Upper lobe of left lung (tissue), 6 donors: ENCODE measurements at places on chromosomes 2 and 18.
A peak's percentile ranks its signal among the peaks of the same experiment; 100 is the strongest.

- DNase-seq, result no peak
Observed at GRCh38 chr2:109123586-109124201, 5.3 kb upstream of the SH3RF3 start.

- DNase-seq, result no peak
Observed at GRCh38 chr2:2142345-2142744, 188.7 kb downstream of the MYT1L start.

GRCh38 chr2:39525636-39526412, 88.7 kb upstream of the MAP4K3 start:
- DNase-seq, result no peak

DNA sequence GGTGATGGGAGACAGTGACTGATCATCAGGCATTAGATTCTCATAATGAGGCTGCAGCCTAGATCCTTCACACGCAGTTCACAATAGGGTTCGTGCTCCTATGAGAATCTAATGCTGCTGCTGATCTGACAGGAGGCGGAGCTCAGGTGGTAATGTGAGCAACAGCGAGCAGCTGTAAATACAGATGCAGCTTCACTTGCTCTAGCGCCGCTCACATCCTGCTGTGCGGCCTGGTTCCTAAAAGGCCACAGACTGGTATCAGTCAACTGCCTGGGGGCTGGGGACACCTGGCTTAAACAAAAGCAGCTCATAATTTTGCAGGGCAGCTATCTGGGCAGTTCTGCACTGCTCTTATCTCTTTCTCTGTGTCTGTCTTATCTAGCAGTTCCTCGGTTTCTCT, 20.4 kb upstream of the CD226 start:
- no peak for DNase-seq

DNA sequence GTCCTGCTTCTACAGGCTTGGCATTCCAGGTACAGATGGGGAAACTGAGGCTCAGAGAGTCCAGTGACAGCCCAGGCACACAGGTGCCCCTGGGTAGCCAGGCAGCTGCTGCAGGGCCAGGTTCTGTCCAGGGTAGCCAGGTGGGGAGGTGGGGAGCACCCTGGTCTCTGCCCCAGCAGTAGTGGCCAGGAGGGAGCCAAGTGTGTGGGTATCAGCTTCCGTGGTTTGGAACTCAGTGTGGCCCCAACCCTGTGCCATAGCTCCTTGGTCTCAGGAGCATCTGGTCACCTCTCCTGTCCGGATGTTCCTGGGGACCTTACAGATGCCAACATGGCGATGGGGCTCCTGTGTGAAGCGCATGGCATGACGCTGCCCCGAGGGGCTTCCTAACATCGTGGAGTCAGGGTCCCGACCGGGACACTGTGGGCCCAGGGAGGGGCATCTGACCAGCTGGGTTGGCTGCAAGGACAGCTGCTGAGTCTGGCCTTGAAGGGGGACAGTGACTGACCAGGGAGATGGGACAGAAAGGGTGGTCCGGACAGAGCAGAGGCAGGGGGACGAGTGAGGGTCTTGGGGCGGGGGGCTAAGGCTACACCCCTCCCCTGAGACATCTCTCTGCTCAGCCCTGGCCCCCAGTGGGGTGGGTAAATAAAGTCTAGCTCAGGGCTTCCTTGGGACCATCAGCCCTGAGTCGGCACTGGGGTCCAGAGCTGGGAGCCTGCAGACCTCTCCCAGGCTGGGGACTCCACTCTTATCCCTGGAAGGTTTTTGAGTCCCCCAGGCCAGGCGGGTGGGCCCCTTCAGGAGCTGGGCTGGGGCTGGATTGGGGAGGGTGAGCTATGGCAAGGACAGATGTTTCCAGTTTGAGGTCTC, 76.0 kb upstream of the SMAD7 start:
- no peak for DNase-seq

- DNase-seq, result peak; percentile 37
Observed at GRCh38 chr2:68185541-68186164, 28.0 kb downstream of the PNO1 start.

DNA sequence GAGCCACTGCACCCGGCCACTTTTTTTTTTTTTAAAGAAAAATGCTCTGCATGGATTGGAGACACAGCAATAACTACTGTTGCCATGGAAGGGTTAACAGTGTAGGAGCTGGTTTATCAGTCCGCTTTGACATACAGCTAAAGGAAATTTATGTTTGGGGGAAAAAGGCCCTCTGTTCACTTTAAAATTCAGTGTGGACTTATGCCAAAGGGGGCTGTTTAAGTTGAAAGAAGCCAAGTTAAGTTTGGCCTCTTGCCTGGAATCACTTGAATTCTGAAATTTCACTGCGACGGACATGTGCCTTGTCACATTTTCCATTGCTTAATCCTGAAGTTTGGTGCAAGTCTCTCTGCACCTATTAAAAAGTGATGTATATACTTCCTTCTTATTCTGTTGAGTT, 3.1 kb downstream of the KCNE4 start:
- DNase-seq, result no peak

GRCh38 chr18:2138552-2138951, 432.8 kb downstream of the METTL4 start:
- DNase-seq, result no peak

DNA sequence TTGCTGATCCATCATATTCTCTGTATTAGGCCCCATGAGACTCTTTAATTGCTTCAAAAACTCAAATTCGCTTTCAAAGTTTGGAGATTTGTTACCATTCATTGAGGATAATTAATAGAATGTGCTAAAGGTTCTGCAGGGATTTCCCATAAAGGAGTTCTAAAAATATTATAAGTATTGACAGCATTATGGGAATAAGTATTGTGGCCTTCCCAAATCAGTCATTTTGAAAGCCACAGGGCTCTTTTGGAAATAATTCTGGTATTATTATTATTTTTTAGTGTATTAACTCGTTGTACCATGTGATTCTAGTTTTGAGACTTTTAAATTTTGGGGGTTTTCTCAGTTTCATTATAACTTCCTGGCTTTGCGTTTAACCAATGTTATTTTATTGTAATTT, 37.1 kb downstream of the LCLAT1 start:
- no peak for DNase-seq

- DNase-seq, result no peak
Observed at GRCh38 chr18:47522359-47522758, 270.9 kb upstream of the SKOR2 start.

DNA sequence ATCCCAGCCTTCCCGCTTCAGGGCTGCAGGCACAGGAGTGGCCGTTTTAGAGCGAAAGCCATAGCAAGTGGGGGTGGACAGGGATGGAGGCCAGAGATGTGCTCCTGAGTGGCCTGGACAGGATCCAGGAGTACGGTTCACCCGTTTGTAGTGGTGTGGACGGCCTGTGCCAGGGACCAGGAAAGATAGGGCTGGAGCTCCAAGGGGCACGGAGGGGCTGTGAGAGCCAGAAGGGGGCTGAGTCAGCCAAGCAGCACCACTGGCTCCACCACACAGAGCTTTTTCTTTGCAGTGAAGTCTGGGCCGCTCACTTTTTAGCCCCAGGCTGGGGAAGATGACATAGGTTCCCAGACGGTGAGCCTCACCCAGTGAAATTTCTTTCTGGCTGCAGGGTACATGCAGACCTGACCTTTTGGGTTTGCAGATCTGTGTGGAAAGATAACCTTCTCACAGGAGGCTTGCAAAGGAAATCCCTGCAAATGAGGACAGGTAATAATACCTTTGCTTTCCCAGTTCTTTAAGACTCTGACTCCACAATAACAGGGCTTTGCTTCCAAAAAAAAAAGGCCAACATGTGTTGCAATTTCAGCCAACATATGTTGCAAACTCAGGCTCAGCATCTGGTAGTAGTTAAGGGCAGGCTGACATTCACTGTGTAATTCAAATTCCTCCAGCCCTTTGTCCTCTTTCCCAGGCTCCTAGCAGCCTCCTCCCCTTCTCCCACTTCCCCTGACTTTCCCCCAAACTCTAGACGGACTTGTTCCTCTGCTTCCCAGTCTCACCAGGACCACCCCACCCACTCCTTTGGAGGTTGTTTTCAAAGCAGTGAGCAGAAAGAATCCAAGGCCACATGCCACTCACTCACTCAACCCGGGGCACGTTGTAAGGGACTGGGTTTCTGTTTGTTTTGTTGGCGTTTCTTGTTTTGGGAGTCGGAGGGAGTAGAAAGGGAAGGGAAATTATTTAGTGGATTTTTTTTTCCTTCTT, 20.3 kb upstream of the LAPTM4A start:
- peak; percentile 15 for DNase-seq

DNA sequence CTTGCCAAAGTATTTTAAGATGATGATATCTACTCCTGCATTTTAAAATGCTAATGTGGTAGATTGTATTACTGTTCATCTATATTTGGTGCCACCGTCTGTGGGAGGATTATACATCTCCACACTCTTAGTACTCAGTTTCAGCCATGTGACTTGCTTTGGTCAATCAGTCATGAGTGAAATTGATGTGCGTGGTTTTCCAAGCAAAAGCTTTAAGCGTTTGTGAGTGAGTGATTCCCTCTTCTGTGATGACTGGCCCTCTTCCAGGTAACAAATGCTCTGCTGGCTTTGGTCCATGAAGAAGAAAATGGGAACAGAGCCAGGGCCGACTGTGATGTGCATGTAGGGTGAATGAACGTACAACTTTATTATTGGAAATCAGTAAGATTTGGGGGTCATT, 330.4 kb downstream of the LPIN1 start:
- no peak for DNase-seq

DNA sequence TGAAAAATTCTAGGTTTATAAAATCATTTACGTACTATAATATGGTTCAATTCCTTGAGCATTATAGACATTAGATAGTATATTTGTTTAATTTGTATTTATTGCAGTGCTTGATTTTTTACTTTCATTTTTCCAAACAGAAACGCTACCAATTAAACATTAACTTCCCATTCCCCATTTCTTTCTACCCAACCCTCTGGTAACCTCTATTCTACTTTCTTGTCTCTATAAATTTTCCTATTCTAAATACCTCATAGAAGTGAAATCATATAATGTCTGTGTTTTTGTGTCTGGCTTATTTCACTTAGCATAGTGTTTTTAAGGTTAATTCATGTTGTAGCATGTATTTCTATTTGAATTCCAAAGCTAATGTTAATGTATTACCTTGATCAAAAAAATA, 11.6 kb upstream of the SLC39A10 start:
- no peak for DNase-seq

GRCh38 chr2:118321432-118322105, 233.3 kb downstream of the INSIG2 start:
- DNase-seq, result no peak

GRCh38 chr2:24047703-24048033, 477 bp upstream of the WDCP start:
- no peak for DNase-seq

- peak; percentile 83 for DNase-seq
Observed at GRCh38 chr2:36376319-36376765, 20.8 kb downstream of the CRIM1 start.

GRCh38 chr18:58792086-58792485, 72.6 kb upstream of the ZNF532 start:
- no peak for DNase-seq

- DNase-seq, result no peak
Observed at GRCh38 chr2:64451051-64451450, 2.9 kb upstream of the LGALSL start.

GRCh38 chr2:32652555-32653209, 24.8 kb downstream of the TTC27 start:
- no peak for DNase-seq

GRCh38 chr2:99682275-99683060, 192.7 kb upstream of the REV1 start:
- no peak for DNase-seq

DNA sequence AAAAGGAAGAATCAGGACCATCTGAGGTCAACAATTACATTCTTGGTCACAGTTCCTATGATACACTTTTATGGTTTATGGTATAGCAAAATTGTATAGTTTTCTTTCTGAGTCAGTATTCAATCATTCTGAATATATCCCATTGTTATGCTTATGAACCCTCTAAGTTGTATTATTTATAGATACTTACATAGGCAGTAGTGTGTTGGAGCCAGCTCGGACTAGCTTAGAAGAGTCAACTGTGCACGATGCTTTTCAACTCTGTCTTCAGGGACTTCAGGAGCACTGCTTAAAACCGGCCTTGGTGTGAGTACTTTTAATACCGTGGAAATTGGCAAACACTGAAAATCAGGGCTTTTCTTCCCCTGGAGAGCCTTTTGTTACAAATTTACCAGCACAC, 215.7 kb downstream of the IKZF2 start:
- DNase-seq, result no peak

DNA sequence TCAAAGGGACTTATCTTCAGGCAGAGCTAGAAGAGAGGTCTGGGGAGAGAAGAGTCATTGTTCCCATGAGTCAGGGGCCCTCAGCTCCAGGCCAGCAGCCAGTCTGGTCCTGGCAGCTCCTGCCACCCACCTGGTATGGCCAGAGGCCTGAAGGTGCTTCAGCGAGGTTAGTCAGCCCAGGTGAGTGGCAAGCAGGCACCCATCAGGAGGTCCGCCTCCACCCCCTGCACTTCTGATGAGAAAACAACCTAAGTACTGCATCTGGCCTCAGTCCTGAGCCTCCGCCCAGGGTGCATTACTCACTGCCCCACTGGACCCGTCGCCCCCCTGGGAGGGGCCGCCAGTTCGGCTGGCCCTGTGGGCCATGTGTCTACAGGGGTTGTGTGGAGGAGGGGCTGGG, 130.2 kb downstream of the INHBB start:
- peak; percentile 94 for DNase-seq

DNA sequence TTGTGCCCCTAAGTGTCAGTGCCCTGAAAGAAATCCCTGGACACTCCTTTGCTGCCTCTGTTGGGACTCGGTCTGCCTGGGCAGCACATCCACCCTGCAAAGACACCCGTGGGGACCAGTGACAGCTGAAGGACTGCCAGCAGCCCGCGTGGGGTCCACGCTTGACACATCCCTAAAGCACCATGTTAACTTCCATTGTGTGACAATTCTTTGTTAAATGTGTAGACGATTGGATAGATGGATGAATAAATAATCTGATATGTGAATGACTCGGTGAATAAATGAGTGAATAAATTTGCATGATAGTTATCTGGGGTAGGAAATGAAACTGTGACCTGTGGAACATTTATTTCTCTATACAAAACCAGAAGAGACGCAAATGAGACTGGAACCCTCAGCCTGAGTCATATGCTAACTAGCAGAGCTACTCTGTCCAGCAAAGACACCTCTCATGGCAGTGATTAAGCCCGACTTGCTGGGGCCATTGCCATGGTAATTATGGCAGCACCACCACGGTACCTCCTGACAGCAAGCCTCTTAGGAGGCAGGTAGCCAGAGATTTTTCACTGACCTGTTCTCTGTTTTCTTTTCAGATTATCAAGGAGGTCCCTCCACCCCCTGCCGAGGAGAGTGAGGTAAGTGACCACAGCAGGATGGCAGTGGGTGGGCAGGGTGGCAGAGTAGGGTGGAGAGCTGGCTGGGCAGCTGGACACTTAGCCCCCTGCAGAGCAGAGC, 156.8 kb downstream of the ANTXR1 start:
- DNase-seq, result no peak
